Liver (tissue), 10 donors: ENCODE measurements at places on chromosomes 5 and 9. TPM values are rescaled to one million over a fixed set of nuclear protein-coding genes. Genes with fewer than 3 reads are reported as not detected.
A peak's percentile ranks its signal among the peaks of the same experiment; 100 is the strongest.

Gene PHF24
- polyA plus RNA-seq = 0.01 TPM

DNA sequence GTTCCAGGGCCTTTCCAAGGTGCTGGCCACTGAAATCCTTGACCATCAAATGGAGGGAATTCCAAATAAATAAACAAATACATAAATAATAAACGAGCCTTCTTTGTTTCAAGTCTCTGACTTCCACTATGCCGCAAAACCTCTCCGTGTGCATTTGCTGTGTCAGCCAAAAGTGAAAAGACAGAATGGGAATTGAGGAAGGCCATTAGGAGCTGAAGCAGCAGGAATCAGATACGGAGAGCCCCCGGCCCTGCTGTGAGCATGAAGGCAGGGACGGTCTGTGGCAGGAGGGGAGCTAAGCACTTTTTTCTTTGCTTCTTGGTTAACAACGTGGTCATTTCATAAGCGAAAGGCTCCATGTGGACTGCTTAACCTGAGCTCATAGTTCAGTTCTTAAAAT, 26.1 kb downstream of the PLPPR1 start:
- no peak for DNase-seq
- no peaks in the 10 kb centered on the region for H3K27me3 ChIP-seq
- no peaks in the 10 kb centered on the region for H3K36me3 ChIP-seq
- no peak overlapping the region for H3K4me3 ChIP-seq
- H3K4me1 ChIP-seq = no peaks in the 10 kb centered on the region
- no peak overlapping the region for H3K27ac ChIP-seq

- no peak overlapping the region for H3K4me3 ChIP-seq
- no peaks in the 10 kb centered on the region for H3K4me1 ChIP-seq
- no peak for DNase-seq
- no peaks in the 10 kb centered on the region for H3K36me3 ChIP-seq
- H3K27me3 ChIP-seq = peaks cover 2% of the 10 kb centered on the region
Observed at GRCh38 chr9:68648164-68648563, 56.9 kb upstream of the PIP5K1B start.

Gene EIF4EBP3
- 55.8 TPM for polyA plus RNA-seq

DNA sequence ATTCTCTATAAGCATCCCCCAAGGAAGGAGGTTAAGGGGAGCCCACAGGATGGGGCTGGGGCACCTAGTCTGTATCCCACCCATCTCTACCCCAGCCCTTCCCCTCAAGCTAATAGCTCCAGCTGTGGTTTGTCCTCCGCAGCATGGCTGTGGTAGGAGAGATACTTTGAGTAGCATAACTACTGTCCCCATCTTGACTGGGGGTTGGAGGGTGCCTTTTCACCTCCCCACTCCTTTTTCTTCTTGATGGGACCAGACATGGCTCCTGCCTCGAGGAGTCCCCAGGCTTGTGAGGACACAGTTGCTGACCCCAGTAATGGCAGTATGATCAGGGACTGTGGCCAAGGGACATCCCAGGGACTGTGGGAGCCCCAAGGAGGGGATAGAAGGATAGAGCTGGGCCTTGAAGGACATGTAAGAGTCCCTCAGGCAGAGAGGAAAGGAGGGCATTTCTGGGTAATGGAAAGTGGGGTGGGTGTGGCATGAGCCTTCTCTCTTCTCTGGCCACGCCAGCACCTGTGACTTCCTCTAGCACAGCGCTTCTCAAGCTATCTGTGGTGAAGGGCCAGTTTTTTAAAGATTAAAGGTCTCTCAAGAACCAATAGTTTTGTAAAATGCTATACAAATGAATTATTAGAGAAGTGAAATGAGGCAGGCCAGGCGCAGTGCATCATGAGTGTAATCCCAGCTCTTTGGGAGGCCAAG, 14.0 kb downstream of the OLFML2A start:
- H3K4me1 ChIP-seq = no peaks in the 10 kb centered on the region
- H3K27me3 ChIP-seq = no peaks in the 10 kb centered on the region
- no peak for DNase-seq
- H3K4me3 ChIP-seq = no peak overlapping the region
- no peak overlapping the region for H3K27ac ChIP-seq

DNA sequence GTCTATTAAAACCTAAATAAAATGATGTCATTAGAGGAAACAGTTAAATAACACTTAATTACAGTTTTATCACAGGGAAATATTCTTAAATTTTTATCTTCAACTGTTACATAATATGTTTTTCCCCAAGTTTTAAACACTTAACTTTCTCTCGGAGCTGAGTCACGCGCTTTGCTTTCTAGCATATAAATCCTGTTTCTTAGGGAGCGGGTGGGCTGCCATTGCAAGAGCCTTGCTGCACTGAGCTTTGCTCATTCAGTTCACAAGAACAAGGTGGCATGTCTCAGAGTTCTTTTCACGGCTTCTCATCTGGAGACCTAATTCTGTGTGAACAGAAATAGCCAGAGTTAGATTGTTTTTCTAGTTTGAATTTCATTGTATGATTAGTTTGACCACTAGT, 166.1 kb downstream of the ZSWIM6 start:
- no peak overlapping the region for H3K27ac ChIP-seq
- no peak overlapping the region for H3K4me3 ChIP-seq
- H3K4me1 ChIP-seq = no peaks in the 10 kb centered on the region
- no peaks in the 10 kb centered on the region for H3K27me3 ChIP-seq
- DNase-seq = no peak

- peaks cover 17% of the 10 kb centered on the region for H3K4me1 ChIP-seq
- no peak overlapping the region for H3K27ac ChIP-seq
- no peaks in the 10 kb centered on the region for H3K27me3 ChIP-seq
- peak; percentile 41 for DNase-seq
Observed at GRCh38 chr9:123742009-123742767, 187.7 kb downstream of the DENND1A start.

DNA sequence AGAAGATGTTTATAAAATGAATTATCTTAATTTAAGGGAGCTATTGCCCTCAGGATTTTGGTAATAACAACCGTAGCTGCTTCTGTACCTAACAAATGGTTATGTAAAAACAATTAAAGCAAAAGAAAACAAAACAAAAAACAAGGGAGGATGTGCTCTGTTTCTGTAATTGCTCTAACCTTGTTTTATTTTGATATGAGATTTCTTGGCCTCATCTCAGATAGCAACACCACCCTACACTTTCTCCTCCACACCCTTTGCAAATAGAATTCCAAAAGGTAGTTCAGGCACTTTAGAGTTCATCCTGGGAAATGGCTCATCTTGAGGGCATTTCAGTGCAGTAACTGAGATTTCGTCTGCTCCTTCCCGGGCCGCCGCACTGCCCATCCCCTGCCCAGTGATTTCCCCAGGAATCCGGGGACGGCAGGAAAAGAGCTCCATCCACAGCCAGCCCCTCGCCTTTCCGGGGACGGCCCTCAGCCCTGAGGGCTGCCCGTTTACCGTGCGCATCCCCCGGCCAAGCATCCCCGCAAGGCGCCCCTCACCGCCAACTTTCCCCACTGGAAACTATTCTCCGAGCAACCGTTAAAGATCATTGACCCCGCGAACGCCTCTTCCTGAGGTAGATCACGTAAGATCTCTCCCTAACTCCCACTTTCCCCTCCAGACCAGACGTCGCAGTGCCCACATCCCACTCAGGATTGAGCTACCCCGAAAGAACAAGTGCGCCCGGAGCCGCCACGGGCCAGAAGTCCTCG, 1.2 kb downstream of the FNBP1 start:
- no peak for DNase-seq
- peak overlapping the region; percentile 91 for H3K27ac ChIP-seq
- H3K4me3 ChIP-seq = peak overlapping the region; percentile 95
- H3K4me1 ChIP-seq = peaks cover 21% of the 10 kb centered on the region
- H3K36me3 ChIP-seq = no peaks in the 10 kb centered on the region

GRCh38 chr9:6051511-6051950, 36.1 kb upstream of the RANBP6 start:
- no peaks in the 10 kb centered on the region for H3K4me1 ChIP-seq
- no peak overlapping the region for H3K27ac ChIP-seq
- H3K36me3 ChIP-seq = no peaks in the 10 kb centered on the region
- H3K4me3 ChIP-seq = no peak overlapping the region

Gene ZNF658
- 1.2 TPM for polyA plus RNA-seq

GRCh38 chr5:1405121-1405520, 40.1 kb downstream of the SLC6A3 start:
- no peak overlapping the region for H3K27ac ChIP-seq
- DNase-seq = no peak
- no peaks in the 10 kb centered on the region for H3K4me1 ChIP-seq
- no peaks in the 10 kb centered on the region for H3K27me3 ChIP-seq
- no peak overlapping the region for H3K4me3 ChIP-seq
